ENCODE measurements at places on chromosomes 5 and 9.

GRCh38 chr9:136687721-136688223, 515 bp upstream of the AGPAT2 start:
- DNase-seq = no peak

GRCh38 chr9:113763429-113763828, 112.7 kb upstream of the ZNF618 start:
- no peak for DNase-seq

GRCh38 chr9:77592476-77592875, 55.6 kb downstream of the GNA14 start:
- no peak for DNase-seq

DNA sequence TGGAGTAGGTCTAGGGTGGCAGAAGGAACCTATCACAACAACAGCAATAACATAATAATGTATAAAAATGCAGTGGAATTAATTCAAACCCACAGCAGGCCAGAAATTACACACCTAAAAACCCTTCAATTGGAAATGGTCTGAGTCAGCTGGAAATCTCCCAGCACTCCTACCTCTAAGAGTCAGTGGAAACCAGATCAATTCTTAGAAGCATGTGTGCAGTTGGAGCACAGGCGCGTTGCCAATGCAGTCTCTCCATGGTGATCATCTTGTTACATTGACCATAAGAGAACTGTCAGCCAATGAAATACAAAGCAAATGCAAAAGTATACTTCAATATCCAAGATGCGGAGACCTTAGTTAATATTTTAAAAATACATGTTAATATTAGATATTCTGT, 15.1 kb upstream of the CSNK1G3 start:
- no peak for DNase-seq

- no peak for DNase-seq
These were observed 286.3 kb downstream of the NNT start for GRCh38 chr5:43889233-43889632.

DNA sequence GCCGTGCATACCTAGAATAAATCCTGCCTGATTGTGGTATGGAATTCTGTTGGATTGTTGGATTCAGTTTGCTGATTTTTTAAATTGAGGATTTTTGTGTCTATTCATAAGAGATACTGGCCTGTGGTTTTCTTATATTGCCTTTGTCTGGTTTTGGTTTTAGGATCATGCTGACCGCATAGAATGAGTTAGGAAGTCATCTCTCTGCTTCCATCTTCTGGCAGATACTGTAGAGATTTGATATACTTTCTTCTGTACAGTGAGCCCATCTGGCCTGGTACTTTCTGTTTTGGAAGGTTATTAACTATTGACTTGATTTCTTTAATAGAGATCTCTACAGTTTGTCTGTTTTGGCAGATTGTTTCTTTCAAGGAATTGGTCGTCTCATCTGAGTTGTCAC, 14.7 kb downstream of the CEP72 start:
- DNase-seq = no peak

- DNase-seq = no peak
These were observed 133.1 kb downstream of the DOCK8 start for GRCh38 chr9:347667-348292.

DNA sequence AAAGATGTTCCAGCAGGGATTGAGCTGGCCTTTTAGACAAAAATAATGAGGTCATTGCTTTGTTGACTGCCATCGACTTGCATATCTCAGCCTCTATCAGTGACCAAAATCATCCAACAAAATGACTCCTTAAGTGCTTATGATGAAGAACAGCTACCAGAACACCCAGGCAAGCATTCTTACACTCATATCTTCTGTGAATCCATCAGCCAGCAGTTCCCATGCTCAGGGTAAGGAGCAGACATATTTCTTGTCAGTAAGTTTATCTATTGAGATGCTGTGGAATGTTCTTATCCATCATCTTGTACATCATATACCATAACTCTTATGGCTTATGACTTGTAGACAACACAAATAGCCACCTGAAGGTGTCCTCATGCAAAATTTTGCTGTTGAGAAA, 20.2 kb upstream of the SPDL1 start:
- no peak for DNase-seq

- no peak for DNase-seq
These were observed 122.0 kb downstream of the TLE4 start for GRCh38 chr9:79693750-79694149.

- DNase-seq = no peak
These were observed 45.7 kb downstream of the PPARGC1B start for GRCh38 chr5:149775785-149776184.

DNA sequence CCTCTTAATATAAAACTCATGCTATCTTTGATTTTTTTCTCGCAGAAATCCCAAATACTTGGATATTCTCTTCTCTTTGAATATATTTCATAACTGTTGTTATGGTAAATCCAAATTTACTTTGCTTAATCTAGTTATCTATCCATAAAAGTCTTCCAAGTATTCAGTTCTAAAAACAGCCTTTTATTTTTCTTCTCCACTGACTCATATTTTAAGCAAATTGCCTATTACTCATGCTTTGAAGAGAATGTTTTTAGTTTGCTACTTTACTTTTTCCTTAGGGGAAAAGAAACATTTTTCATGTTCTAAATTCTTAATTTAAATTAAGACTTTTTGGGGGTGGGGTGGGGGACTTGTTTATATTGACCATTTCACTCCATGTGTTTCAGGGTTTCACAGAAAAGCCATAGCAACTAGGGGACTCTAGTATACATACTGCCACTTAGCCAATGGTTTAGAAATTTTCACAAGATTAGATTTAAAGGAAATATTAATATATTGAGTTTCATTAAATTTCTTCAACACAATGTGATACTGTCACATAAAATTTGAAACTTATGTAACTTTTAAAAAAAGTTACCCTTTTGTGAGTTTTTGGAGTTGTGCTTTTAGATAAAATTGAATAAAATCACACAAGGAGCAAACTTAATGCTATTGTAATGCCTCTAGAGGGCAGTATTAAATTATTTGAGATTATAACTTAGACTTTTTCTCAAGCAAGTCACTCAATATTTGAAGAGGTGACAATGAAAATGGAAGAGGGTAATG, 545.8 kb upstream of the ARRDC3 start:
- DNase-seq = no peak

DNA sequence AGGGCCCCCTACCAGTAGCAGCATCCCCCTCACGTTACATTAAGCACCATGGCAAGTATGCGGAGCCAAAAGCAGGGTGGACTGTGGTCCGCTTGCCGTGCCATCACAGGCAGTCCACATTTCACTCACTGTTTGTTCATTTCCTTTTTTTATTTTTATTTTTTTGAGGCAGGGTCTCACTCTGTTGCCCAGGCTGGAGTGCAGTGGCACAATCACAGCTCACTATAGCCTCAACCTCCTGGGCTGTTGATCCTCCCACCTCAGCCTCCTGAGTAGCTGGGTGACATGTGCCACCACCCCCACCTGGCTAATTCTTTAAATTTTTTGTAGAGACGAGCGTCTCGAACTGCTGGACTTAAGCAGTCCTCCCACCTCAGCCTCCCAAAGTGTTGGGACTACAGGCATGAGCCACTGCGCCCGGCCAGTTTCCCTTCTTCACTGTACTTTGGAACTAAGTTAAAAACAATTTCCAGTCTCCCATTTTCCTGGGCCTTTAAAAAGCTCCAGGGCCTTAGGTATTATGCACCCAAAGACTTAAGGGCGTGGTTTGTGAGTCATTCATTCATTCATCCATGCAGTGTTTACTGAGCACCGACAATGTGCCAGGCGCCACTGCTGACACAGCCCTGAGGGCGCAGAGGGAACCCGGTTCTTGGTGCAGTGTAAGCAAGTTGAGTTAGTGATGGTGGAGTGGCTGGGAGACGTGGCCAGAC, 19.9 kb downstream of the PRRX2 start:
- no peak for DNase-seq

DNA sequence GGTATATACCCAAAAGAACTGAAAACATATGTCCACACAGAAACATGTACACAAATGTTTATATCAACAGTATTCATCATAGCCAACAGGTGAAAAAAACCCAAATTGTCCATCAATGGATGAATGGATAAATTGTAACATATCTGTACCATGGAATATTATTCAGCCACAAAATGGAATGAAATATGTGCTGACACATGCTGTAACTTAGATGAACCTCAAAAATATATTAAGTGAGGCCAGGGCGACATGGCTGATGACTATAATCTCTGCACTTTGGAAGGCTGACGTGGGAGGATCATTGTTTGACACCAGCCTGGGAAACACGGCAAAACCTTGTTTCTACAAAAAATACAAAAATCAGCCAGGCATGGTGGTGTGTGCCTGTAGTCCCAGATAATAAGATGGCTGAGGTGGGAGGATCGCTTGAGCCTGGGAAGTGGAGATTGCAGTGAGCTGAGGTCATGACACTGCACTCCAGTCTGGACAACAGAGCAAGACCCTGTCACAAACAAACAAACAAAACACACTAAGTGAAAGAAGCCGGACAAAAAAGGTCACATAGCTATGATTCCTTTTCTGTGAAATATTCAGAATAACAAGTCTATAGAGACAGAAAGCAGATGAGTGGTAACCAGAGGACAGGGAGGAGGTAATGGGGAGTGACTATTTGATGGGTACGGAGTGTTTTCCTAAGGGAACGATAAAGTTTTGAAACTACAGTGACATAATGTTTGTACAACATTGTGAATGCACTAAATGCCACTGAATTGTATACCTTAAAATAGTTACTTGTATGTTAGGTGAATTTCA, 11.4 kb downstream of the KYAT1 start:
- DNase-seq = no peak

GRCh38 chr5:139157556-139157955, 40.6 kb downstream of the SIL1 start:
- DNase-seq = no peak

DNA sequence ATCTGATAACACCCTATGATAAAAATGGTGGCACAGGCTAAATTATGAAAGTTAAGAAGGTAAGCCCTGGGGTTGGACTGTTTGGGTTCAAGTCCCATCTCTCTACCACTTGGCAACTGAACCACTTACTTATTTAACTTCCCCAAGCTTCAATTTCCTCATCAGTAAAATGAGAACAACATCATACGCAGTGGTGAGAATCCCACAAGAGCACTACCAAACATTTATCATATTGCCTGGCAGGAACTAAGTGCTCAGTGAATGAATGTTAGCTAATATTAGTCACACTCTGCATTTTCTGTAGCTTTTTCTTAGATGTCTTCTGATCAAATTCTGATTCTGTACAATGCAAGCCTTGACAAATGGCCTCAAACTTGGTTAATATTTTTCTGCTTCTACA, 306.7 kb downstream of the EBF1 start:
- no peak for DNase-seq

GRCh38 chr5:147927901-147928300, 21.6 kb upstream of the C5orf46 start:
- DNase-seq = no peak

GRCh38 chr9:121133104-121133816, 58.5 kb downstream of the CNTRL start:
- no peak for DNase-seq

DNA sequence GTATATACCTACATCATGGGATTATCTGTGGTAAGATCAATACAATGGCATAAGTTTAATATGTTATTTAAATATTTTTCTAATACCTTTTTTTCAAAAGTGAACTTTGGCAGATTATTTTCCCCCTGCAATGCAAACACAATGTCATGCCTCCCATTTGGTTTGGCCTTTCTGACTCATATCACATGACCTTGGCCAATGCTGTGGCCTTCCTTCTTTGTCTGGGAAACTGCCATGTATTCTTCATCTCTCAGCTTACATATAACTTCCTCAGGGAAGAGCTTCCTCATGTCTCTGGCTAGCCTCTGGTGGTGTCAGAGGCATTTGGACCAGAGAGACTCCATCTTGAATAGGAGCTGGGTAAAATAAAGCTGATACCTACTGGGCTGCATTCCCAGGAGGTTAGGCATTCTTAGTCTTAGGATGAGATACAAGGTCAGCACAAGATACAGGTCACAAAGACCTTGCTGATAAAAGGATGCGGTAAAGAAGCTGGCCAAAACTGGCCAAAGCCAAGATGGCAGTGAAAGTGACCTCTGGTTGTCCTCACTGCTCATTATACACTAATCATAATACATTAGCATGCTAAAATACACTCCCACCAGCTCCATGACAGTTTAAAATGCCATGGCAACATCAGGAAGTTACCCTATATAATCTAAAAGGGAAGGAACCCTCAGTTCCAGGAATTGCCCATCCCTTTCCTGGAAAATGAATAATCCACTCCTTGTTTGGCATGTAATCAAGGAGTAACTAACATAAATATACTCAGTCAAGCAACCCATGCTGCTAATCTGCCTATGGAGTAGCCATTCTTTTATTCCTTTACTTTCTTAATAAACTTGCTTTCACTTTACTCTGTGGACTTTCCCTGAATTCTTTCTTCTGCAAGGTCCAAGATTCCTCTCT, 76.0 kb downstream of the C9orf153 start:
- no peak for DNase-seq

GRCh38 chr9:129486756-129487657, 133.9 kb downstream of the C9orf50 start:
- no peak for DNase-seq

- DNase-seq = peak; percentile 66
These were observed 81.0 kb downstream of the WWC1 start for GRCh38 chr5:168372356-168372946.

- DNase-seq = no peak
These were observed 10.3 kb downstream of the CNOT8 start for GRCh38 chr5:154868702-154869101.

DNA sequence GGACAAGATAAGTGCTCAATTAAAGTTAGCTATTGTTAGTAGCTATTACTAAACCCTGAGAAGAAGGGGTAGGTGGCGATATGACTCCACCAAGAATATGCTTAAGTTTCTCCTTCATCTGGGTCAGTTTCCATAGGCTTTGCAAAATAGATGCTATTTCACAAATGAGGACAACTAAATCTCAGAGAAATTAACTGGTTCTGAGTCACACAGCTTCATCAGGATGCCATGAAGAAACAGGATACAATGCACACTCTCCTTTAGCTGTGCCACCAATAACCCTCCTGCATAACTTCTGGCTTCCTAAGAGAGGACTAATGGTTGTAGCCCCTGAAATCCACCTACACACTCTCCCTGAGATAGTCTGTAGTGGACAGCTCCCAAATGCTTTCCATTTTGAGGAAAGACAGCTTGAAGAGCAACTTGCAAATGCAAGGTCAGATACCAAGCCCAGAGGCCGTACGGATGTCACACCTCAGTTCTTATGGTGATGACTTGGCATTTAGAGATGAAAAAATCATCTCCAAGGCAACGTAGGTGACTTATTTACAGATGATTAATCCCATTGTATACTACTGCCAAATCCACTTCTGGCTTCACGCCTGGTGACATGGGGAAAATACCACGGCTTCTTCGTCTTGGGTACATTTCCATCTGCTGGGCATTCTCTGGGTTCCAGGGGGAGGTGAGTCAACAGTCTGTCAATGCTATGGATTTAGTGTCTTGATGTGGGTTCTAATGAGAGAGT, 251.4 kb upstream of the IL12B start:
- DNase-seq = no peak

- no peak for DNase-seq
These were observed 42.9 kb upstream of the VDAC1 start for GRCh38 chr5:134047687-134048056.
